Panc1 (cell line): ENCODE measurements at places on chromosomes 3 and 15. TPM values are rescaled to one million over a fixed set of nuclear protein-coding genes. Genes with fewer than 3 reads are reported as not detected.

- H3K27me3 ChIP-seq = peaks cover 45% of the 10 kb centered on the region
- H3K36me3 ChIP-seq = no peaks in the 10 kb centered on the region
- no peak overlapping the region for H3K4me3 ChIP-seq
- H3K27ac ChIP-seq = no peak overlapping the region
Observed at GRCh38 chr15:80260551-80260950, 8.5 kb upstream of the CTXND1 start.

DNA sequence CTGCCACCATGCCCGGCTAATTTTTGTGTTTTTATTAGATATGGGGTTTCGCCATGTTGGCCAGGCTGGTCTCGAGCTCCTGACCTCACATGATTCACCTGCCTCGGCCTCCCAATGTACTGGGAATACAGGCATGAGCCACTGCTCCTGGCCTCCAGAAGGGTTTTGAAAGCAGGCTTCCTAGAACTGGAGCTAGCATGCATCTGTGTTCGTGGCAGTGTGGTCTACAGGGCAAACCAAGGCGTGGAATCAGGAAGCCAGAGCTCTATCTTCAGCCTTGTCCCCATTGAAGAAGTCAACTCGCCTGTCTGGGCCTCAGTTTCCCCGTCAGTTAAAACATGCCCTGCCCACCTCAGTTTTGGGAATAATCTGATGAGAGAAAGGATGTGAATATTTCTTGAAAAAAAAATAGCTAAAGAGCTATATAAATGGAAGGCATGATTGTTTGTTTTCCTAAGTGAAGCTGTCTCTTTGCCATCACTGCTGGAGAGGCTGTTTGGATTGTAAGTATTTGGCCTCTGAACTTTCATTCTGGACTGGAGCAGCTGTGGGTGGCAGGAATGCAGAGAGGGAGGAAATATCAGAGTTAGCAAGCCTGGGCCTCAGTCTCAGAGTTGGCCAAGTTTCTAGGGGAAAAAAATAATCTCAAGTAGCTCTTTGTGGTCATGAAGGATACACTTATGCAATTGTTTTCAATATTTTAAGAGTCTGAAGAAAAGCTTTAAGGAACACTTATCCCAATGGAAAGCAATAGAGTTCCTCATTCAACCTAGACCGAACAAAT lies 36.5 kb upstream of the UACA start:
- no peak overlapping the region for H3K4me3 ChIP-seq
- H3K36me3 ChIP-seq = no peaks in the 10 kb centered on the region
- peak overlapping the region; percentile 100 for H3K27ac ChIP-seq
- no peak for DNase-seq

DNA sequence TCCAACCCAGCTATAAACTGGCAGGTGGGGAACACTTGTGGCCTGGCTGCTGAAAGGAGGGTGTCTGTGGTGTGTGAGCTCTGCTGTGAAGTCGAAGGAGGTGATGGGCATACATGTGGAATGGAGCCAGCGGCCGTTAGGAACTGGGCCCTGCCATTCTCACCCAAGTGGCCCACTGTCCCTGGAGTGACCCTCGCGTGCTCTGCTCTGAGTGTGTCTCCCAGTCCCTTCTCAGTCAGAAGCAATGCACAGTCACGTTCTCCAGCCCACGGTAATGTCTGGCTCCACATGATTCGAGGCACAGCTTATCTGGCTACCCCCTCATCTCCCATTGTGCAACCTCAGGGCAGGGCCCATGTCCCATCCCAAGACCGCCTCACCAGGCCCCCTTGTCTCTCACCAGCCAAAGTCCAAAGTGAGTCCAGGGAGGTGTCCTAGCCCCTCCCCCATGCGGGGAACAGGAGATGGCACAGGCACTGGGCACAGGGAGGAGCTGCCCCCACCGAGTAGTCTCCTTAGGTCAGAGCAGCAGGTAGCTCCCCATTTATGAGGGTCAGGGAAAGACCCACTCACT lies 62.9 kb downstream of the ZNF445 start:
- no peak for DNase-seq
- H3K4me3 ChIP-seq = no peak overlapping the region
- H3K27me3 ChIP-seq = no peaks in the 10 kb centered on the region
- H3K4me1 ChIP-seq = no peaks in the 10 kb centered on the region

SCN11A gene
- not detected for total RNA-seq

PTX3 gene
- total RNA-seq = 2.1 TPM
